ENCODE measurements at places on chromosomes 3 and 15.

- DNase-seq, result no peak
Observed at GRCh38 chr3:69972672-69973071, 26.9 kb upstream of the SAMMSON start.

DNA sequence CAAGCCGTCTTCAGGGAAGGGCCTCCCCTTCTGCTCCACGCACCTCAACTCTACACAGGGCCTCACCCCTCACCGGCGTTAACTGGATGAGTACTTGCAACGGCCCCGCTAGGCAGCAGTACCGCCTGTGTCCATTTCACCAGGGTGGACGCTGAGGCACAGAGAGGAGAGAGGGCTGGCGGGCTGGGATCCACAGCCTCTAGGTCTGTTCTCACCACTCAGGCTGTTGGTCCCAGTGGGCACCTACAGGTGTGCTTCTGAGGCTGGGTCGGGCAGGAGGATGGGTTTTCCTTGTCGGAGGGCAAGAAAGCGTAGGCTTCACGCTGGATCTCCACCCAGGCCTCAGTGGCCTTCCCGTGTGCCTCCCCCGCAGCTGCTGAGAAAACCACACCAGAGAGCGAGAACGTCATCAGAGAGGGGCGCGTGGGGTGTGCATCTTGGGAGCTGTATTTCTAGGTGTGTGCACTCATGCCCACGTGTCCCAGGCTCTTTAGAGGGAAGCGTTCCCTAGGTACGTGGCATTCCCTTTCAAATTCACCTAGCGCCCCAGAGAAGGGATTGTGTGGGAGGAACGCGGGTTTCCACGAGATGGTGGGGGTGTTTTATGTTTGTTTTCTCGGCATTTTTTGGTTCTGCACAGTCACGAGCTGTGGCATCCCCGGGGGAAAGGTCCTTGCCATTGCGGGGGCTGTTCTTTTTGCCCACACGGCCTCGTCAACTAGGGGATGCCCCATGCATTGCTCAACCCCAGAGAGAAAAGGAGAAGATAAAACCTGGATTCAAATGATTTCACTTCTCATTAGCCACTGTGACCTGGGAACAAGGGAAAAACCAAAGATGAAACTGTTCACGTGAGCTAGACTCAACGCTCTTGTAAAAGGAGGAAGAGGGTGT, 67.7 kb downstream of the MGLL start:
- no peak for DNase-seq

DNA sequence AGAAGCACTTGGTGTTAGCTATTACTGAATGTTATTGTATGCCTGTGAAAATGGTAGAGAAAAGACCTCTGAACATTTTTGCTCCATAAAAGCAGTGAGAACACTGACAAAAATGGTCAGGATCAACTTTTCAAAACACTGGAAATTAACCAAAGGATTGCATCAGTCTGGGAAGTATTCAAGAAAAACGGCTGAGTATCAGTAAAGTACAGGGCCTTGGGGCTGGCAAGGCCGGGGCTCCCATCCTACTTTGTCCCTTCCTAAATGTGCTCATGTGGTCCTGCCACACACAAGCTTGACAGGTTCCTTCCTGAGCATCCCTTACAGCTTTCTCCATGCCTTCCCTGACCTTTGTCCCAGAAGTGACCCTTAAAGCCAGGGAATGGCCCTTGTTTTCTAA, 84.0 kb downstream of the CFAP20DC start:
- no peak for DNase-seq

GRCh38 chr3:182400838-182401237, 392.5 kb upstream of the ATP11B start:
- no peak for DNase-seq

DNA sequence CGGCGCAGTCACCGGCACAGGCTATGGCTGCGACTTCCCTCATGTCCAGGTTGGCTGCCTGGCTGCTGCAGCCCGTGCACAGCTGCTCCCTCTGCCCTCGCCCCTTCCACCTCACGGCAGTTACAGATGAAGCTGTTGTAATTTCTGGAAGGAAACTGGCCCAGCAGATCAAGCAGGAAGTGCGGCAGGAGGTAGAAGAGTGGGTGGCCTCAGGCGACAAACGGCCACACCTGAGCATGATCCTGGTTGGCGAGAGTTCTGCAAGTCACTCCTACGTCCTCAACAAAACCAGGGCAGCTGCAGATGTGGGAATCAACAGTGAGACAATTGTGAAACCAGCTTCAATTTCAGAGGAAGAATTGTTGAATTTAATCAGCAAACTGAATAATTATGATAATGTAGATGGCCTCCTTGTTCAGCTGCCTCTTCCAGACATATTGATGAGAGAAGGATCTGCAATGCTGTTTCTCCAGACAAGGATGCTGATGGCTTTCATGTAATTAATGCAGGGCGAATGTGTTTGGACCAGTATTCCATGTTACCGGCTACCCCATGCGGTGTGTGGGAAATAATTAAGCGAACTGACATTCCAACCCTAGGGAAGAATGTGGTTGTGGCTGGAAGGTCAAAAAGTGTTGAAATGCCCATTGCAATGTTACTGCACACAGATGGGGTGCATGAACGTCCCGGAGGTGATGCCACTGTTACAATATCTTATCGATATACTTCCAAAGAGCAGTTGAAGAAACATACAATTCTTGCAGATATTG, 13.2 kb upstream of the GNB4 start:
- no peak for DNase-seq

DNA sequence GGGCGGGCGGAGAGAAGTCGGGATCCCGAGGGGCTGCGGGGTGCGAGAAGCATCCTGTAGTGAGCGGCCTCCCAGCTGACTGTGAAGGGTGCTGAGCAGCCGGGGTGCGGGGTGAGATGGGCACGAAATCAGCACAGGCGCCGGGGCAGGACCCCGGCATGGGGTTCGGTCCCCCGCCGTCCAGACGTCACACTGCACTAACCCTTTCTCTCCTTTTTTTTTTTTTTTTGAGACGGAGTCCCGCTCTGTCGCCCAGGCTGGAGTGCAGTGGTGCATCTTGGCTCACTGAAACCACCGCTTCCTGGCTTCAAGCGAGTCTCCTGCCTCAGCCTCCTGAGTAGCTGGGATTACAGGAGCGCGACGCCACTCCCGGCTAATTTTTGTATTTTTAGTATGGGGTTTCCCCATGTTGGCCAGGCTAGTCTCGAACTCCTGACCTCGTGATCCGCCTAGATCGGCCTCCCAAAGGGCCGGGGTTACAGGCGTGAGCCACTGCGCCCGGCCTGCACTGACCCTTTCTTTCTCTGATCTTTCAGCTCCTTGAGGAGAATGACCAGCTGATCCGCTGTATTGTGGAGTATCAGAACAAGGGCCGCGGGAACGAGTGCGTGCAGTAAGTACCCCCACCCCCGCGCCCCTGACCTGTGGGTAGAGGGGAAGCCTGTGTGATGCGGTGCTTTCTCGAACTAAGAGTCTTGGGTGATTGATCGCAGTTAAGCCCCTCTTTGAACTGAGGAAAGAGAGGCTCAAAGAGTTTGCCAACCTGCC, 513 bp downstream of the SS18L2 start:
- DNase-seq, result no peak

DNA sequence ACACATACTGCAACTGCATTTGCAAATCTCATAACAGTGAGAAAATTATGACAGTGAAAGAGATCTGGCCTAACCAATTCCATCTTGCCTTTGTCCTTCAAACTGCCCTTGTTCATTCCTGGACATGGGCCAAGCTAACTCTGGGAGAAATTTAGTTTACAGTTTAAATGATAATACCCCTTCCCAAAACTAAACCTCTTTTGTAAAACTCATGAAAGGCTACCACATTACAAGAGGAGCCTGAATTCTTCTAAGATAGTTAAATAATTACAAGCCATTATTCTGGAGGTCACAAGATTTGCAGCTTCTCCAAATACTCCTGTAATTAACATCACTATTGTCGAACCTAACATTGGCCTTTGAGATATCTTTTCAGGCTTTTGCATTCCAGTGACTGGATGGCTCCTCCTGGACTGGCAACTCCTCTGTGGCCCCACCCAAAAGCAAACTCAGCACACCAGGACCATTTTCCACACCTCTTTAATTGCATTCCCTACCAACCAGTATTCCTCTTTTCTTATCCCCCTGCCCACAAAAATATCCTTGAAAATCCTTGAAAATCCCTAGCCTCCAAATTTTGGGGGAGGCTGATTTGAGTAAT, 8.8 kb upstream of the FAM240A start:
- no peak for DNase-seq

DNA sequence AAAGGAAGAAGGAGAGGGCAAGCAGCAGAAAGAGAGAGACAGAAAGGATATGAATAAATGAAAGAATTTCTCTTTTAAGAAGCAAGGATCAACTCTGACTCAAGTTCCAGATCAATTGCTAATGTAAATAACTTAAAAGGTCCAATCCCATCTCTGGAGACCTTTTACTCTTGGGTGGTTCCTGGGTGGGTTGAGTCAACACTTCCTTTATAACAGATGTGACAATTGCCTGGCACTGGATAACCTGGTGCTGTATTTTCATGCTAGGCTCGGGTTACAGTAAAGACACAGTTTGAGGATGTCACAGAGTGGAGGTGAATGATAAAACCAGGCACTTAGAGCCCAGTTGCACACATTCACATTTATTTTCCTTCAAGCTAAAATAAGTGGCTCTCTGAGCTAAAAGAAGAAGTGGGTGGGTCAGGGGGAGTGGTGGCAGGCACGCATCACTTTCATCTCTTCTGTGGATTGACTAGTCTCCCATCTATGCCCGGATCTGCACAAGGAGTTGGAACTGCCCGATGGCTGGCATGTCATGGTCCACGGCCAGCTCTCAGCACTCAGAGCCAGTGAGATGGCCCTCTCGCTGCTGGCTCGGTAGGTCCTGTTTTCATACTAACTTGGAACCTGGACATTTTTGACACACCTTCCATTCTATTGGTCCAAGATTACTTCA, 465.8 kb downstream of the FOXP1 start:
- no peak for DNase-seq

GRCh38 chr15:28986726-28987125, 101.0 kb downstream of the APBA2 start:
- no peak for DNase-seq

- no peak for DNase-seq
Observed at GRCh38 chr3:119239206-119239820, 1.4 kb downstream of the B4GALT4 start.

GRCh38 chr15:71228403-71228802, 113.1 kb downstream of the THSD4 start:
- DNase-seq, result no peak

DNA sequence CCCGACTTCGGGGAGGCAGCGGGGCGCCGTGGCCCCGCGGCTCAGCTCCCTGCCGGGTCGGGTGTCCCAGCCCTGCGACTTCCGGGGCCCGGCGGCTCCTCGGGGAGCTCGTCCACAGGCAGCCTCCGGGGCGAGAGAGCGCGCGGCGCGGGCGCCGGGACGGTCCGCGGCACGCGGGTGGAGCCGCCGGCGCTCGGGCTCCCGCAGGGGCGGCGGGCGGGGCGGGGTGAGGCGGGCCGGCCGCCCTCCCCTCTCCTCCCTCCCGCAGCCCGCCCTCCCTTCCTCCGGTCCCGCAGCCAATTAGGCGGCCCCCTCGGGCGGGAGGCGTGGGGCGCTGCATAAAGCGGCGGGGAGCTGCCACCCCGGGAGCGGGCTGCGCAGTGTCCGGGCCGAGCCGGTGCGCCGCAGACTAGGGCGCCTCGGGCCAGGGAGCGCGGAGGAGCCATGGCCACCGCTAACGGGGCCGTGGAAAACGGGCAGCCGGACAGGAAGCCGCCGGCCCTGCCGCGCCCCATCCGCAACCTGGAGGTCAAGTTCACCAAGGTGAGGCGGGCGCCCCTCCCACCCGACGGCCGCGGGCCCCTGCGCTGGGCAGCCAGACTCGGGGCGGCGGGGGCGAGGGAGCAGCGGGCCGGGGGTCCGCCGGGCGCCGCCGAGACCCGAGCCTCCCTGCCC, at the start of gene ALDH1A3:
TSS of gene ALDH1A3 (plus strand) at position 368 of the 675 bp plus-strand sequence. CDS start at position 445, 77 bp downstream.
- DNase-seq, result no peak

DNA sequence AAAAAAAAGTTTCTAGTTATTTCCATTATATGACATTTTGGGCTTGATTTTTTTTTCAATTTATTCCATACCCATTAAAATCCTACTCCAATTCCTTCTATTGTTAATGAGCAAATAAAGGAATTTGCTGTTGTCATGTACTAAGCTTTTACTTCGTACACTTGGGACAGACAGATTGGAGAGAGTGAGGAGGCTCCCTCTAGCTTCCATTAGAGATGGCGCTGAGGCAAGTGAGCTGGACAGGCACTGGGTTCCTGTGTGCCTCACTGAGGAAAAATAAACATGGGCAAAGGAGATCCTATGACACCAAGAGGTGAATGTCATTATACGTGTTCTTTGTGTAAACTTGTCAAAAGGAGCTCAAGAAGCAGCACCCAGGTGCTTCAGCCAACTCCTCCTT, 441.1 kb upstream of the MDFIC2 start:
- no peak for DNase-seq

GRCh38 chr3:118110211-118110610, 924.4 kb downstream of the IGSF11 start:
- DNase-seq, result no peak

- no peak for DNase-seq
Observed at GRCh38 chr3:183265157-183265642, 12.1 kb downstream of the B3GNT5 start.

- DNase-seq, result no peak
Observed at GRCh38 chr3:48428572-48429316, 1.1 kb downstream of the PLXNB1 start.

DNA sequence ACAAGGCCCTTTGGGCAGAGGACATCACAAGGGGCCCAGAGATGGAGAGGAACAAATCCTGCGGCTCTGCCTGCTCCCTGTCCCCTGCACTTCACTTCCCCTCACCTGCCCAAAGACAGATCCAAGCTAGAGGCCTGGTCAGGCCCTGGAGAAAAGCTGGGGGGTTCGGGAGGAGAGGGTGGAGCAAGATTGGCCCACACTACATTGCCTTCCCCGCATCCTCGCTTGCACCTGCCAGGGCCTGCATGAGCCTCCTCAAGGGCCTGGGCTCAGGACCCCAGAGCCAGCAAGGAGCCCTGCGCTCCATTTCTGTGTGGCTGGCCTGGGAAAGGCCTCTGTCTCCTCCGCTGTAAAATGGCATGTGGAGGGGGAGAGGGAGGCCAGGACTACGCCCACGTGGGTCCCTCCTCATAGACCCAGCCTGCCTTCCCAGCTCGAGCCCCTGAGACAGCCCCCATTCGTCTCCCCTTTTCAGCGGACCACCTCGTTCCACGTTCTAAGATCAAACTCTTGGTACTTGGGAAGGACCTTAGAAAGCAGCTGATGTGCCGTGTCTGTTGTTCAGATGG, 106.0 kb downstream of the HMG20A start:
- no peak for DNase-seq

GRCh38 chr3:157180262-157180661, 20.3 kb upstream of the CCNL1 start:
- DNase-seq, result no peak
